A549 treated with CpdA at 1 μM for 4 hours (cell line): ENCODE measurements at places on chromosomes 1 and 21. TPM values are rescaled to one million over a fixed set of nuclear protein-coding genes. Genes with fewer than 3 reads are reported as not detected.

The CXADR gene
- 6.3 to 9.2 TPM (median 8.6 TPM) in 5 replicates for total RNA-seq

The LENEP gene
- not detected in 5 replicates for total RNA-seq

The AADACL4 gene
- not detected in 5 replicates for total RNA-seq

The RNU1-3 gene
- total RNA-seq: not detected in 5 replicates

The TLR5 gene
- total RNA-seq: 0.03 to 0.15 TPM (median 0.13 TPM) in 5 replicates

The SH2D1B gene
- 0.10 to 0.30 TPM (median 0.15 TPM) in 5 replicates for total RNA-seq

The SLC5A9 gene
- 0.12 TPM in 1 of 5 replicates, not detected in the others for total RNA-seq

The TNFAIP8L2 gene
- not detected in 5 replicates for total RNA-seq

The ADCY10 gene
- 0.07 to 0.20 TPM (median 0.08 TPM) in 3 of 5 replicates, not detected in the others for total RNA-seq

The FCER1G gene
- 0.18 TPM in 1 of 5 replicates, not detected in the others for total RNA-seq

The PTPRF gene
- total RNA-seq: 81.6 to 112 TPM (median 100 TPM) in 5 replicates

The ZNF648 gene
- total RNA-seq: not detected in 5 replicates

The TAS1R1 gene
- total RNA-seq: 0.07 TPM in 1 of 5 replicates, not detected in the others

The PRRX1 gene
- total RNA-seq: 0.03 TPM in 2 of 5 replicates, not detected in the others

The MNDA gene
- not detected in 5 replicates for total RNA-seq

The NIBAN1 gene
- 0.83 to 1.5 TPM (median 0.89 TPM) in 5 replicates for total RNA-seq

The IL6R gene
- total RNA-seq: 10.1 to 13.8 TPM (median 11.3 TPM) in 5 replicates

The SPRR2G gene
- not detected in 5 replicates for total RNA-seq
